ENCODE measurements at places on chromosomes 3 and 15.

DNA sequence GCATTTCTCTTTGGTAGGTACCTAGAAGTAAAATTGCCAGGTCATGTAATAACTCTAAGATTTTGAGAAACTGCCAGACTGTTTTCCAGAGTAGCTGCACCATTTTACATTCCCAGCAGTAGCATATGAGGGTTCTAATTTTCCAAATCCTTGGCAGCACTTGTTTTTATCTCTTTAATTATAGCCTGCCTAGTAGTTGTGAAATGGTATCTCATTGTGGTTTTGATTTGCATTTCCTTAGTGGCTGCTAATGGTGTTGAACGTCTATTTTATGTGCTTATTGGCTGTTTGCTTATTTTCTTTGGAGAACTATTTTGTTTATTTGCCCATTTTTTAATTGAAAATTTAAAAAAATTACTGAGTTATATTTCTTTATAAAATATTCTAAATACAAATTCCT lies 117.9 kb downstream of the TCF12 start:
- no peak for DNase-seq

GRCh38 chr15:53808058-53808706 lies 48.7 kb upstream of the WDR72 start:
- no peak for DNase-seq

DNA sequence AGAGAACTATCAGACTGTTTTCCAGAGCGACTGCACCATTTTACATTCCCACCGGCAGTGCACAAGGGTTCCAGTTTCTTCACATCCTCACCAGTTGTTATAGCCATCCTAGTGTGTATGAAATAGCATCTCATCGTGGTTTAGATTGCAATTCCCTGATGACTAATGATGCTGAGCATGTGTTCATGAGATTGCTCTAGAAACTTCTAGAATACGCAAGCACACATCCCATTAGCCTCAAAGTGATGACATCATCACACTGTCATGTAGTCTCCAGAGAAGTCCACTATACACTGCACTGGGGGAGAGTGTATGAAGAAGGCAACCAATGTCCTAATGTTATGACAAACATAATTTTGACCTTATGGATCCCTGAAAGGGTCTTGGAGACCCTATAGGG lies 30.1 kb downstream of the FBLN2 start:
- DNase-seq: no peak

DNA sequence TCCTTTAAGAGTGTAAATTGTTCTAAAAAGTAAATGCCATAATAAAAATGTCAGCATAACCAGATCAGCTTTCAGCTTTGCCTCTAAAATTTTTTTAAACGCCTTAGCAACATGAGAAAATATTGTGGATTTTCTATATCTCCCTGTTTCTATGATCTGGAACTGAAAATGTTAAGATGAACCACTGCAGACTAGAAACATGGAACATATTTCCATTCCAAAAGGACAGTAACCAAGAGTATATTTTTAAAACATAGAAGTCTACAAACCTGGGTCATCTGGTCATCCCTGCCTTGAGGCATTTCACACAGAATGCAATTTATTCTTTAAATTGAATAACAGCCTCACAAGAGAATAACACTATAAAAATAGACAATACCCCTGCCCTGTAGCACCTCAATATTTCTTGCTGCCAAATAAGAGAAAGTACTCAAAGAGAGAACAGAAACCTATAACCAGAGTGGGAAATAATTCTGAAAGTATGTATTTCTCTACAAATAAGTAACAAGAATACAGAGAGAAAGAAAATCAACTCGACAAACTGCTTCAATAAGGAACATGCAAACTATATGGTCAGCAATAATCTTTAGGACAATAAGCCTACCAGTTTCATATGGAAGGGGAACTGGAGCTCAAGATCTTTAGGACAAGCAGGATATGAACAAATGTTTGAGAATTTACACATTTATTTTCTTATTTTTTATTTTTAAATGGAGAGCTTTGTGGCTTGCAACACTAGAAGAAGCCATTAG lies 949.0 kb downstream of the EPHA3 start:
- no peak for DNase-seq

DNA sequence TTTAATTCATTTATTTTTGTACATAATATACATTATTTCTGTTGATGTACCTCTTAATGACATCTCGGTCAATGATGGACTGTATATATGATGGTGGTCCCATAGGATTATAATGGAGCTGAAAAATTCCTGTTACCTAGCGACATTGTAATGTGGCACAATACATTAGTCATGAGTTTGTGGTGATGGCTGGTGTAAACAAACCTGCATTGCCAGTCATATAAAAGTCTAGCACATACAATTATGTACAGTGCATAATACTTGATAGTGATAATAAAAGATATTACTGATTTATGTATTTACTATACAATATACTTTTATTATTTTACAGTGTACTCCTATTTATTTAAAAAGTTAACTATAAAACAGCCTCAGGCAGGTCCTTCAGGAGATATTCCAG lies 15.1 kb downstream of the TTC14 start:
- DNase-seq: no peak

- no peak for DNase-seq
Observed at GRCh38 chr15:26628879-26629529, 143.9 kb downstream of the GABRB3 start.

All from SHP77 (cell line).